NCI-H2081 treated with DMSO at 0.1 percent for 48 hours (cell line): ENCODE measurements at places on chromosomes 7 and 10.

GRCh38 chr10:132418527-132419416, 21.8 kb downstream of the PWWP2B start:
- no peak for DNase-seq

DNA sequence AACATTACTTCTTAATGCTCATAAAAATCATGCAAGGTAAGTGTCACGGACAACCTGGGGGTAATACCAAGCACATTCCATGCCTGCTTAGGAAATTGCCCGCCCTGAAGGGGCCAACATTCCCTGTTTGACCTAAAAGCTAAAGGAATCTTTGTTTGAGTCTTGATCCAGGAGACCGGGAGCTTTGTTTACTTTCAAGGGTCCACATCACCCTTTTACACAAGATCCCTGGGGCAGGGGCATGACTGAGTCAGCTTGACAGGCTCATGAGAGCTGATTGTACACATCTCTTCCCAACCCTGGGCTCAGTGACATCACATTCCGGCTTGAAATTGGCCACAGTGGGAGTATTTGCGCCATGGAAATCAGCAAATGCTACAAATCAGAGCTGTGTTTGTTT, 248.1 kb upstream of the HABP2 start:
- no peak for DNase-seq

- no peak for DNase-seq
Measured at GRCh38 chr7:34603711-34604444, 54.1 kb upstream of the NPSR1 start.

GRCh38 chr7:32502728-32503127, 7.4 kb downstream of the AVL9 start:
- no peak for DNase-seq

- no peak for DNase-seq
Measured at GRCh38 chr10:76036962-76037361, 605.5 kb downstream of the LRMDA start.

DNA sequence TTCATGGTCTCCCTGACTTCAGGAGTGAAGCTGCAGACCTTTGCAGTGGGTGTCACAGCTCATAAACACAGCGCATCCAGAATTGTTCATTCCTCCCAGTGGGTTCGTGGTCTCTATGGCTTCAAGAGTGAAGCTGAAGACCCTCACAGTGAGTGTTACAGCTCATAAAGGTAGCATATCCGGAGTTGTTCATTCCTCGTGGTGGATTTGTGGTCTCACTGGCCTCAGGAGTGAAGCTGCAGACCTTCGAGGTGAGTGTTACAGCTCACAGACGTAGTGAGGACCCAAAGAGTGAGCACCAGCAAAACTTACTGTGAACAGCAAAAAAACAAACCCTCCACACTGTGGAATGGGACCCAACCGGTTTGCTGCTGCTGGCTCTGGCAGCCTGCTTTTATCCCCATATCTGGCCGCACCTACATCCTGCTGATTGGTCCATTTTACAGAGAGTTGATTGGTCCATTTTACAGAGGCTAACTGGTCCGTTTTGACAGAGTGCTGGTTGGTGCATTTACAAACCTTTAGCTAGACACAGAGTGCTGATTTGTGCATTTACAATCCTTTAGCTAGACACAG, 308.8 kb downstream of the PTPRN2 start:
- no peak for DNase-seq
